Daoy (cell line): ENCODE measurements at places on chromosomes 12 and 14. TPM values are rescaled to one million over a fixed set of nuclear protein-coding genes. Genes with fewer than 3 reads are reported as not detected.

GRCh38 chr12:34298176-34298970, 276.1 kb downstream of the ALG10 start:
- no peak for DNase-seq

DNA sequence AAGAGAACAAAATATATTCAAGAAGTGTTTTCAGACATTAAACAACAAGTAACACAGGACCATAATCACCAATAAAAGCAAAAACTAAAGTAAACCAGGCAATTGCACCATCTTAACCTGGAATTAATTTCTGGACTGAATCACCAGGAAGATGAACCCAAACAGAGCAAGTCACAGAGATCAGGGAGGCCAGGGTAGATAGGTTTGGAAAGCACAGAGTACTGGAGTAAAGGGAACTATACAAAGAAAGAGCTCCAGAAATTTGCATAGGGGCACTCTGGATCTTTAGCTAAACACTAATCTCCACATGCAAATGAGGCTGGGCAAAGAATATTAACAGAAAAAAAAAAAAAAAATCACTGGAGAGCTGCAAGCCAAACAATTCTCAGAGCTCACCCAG, 84.7 kb downstream of the NUAK1 start:
- no peak for DNase-seq

DNA sequence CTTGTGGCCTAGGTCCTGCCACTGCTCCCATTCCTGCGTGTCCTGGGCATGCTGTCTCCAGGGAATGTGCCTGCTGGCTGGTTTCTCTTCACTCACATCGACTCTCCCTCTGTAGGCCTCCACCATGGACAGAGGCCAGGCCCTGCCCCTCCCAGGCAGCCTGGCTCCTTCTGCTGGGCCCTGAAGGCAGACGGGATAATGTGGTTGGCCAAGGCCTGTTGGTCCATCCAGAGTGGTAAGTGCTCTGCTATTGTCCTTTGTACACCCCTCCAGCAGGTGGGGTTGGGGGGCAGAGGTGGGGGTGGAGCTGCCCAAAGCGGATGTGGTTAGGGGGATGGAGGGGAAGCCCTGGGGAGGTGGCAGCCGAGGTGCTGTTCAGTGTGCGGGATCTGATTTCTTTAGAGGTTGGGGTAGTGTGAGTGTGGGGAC, 9.5 kb upstream of the NR4A1 start:
- peak; percentile 43 for DNase-seq

DNA sequence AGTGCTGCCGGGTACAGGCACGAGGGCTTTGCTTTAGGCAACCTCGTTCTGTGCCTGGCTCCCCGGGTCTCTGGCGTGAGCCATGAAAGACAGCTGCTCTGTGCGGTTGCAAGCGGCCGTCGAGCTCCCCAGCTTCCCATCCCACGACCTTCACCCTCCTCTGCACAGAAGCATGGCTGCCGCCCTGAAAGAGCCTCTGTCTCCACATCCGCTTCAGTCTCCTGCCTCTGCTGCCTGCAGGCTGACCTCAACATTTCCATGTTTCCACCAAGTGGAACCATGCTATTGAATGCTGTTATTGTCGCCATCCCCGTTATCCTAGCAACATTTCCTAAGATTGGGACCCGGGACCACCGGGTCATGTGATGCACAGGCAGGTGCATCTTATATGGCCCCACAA, 57.1 kb downstream of the KDM2B start:
- no peak for DNase-seq

- DNase-seq: no peak
These were observed 62.7 kb downstream of the PELI2 start for GRCh38 chr14:56180754-56181542.

HOXC12 gene
- 4.3 and 6.0 TPM in 2 replicates for total RNA-seq

DNA sequence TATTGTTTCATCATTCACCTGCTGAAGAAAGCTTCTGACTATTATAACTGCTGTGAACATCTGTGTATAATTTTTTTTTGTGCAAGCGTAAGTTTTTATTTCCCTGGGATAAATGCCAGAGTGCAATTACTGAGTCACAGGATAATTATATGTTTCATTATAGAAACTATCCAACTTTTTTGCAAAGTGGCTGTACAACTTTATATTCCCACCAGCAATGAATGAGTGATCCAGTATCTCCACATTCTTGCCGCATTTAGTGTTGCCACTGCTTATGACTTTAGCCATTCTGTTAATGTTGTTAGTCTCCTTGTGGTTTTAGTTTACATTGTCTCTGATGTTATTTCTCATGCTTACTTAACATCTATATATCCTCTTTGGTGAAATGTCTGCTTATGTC, 88.1 kb upstream of the CCDC175 start:
- DNase-seq: peak; percentile 55

MMP14 gene
- total RNA-seq: 158 and 176 TPM in 2 replicates

DNA sequence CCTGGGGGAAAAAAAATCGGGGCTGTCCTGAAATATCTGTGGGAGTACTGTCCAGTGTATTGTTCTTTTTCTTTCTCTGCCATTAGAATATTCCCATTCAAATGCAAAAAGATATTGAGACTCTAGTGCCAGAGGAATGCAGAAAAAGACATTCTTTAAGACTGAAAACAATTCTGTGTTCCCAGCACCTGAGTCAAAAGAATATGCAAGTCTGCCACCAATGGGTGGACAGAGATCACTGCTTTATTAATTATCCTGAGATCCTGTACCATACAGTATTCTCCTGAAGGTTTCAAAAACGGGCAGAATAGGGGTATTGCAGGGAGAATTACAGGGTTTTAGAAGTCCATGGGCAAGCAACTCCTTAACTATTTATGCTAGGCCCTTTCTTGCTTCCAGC, 361.8 kb downstream of the C12orf50 start:
- DNase-seq: no peak

ARHGEF25 gene
- total RNA-seq: 0.95 and 5.6 TPM in 2 replicates

- DNase-seq: peak; percentile 15
These were observed 1.1 kb downstream of the GXYLT1 start for GRCh38 chr12:42143452-42144157.

DNA sequence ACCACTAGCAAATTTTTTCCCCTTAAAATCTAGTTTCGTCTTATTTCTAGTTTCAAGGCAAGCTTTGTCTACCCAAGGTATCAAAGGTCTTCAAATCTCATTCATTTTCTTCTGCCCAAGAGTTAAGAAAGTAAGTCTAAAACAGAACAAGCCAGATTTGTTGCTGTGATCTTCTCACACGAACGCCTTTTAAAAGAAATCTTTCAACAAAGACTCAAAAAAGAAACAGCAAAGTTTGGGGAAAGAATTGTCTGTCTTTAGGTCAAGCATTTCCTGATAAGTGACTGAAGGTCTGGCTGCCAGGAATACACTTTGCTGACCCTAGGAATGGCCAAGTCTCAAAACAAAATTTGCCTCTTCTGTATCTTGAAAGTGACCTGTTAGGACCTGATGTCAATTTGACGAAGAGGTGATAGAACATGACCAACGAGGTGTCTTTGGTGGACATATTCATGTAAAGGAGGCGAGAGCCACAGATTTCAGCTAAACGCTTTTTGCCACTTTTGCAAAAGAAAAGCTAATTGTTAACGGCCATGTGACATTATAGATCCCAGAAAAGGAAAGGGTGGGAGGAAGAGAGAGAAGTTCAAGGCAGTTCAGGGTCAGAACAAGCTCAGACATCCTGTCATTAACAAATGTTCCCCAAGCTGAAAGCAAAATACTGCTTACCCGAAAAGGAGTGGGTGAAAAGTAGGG, 1.7 kb downstream of the CDK17 start:
- DNase-seq: no peak

DNA sequence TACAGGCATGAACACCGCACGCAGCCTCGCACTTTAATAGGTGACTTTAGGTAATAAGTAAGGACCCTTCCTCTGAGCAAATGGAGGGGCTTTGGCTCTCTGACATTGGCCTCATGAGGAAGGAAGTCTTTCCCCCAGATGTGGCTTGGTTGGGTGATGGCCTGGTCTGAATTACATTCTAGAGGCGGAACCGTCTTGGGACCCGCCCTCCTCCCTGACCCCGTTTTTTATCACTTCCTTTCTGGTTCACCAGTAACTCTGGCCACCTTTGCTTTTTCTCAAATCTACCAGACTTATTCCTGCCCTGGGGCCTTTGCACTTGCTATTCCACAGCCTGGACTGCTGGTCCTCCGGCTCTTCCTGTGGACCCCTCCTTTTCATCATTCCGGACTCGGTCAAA, 13.4 kb downstream of the ALDH2 start:
- DNase-seq: no peak

- no peak for DNase-seq
These were observed 69.5 kb upstream of the LMO3 start for GRCh38 chr12:16675438-16675837.

DNA sequence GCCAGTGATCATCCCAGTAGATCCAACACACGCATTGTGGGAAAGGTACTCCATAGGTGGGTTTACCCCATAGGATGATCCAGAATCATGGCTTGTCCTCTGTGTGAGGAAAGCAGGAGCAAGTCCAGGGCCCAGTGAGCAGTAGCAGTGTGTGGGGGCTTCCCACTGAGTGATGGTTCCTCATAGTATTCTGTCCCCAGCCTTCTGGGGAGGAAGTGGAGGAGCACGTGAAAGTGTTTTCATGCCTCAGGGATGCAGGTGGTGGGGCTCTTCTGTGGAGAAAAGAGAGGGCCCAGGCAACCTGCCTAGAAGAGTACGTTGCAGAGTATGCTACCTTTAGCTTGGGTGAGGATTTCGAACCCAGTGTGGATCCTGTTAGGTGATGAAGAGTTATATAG, 56.5 kb downstream of the SUSD6 start:
- no peak for DNase-seq

PIWIL1 gene
- total RNA-seq: 0.68 and 1.8 TPM in 2 replicates

DNA sequence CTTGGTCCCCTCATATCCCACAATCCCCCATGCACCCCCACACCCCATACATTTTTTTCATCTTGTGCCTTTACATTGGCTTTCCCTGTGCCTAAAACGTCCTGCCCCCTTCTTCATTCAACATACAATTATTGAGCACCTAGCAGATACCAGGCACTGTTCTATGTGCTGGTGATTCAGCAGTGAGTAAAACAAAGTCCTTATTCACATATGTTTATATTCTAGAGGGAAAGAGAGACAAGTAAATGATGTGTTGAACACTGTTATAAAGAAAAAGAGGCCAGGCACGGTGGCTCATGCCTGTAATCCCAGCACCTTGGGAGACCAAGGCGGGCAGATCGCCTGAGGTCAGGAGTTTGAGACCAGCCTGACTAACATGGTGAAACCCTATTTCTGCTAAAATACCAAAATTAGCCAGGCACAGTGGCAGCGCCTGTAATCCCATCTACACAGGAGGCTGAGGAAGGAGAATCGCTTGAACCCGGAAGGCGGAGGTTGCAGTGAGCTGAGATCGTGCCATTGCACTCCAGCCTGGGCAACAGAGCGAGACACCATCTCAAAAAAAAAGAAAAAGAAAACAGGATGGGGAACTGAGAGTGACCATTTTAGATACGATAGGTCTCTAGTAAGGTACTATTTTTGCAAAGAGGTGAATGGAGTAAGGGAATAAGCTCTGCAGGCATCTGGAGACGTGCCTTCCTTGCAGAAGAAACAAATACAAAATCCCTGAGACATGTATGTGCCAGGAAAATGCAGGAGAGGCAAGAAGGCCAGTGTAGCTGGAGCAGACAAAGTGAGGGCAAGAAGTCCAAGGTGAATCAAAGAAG, 12.2 kb downstream of the SLC7A7 start:
- DNase-seq: no peak

SDR9C7 gene
- total RNA-seq: not detected in 2 replicates

DNA sequence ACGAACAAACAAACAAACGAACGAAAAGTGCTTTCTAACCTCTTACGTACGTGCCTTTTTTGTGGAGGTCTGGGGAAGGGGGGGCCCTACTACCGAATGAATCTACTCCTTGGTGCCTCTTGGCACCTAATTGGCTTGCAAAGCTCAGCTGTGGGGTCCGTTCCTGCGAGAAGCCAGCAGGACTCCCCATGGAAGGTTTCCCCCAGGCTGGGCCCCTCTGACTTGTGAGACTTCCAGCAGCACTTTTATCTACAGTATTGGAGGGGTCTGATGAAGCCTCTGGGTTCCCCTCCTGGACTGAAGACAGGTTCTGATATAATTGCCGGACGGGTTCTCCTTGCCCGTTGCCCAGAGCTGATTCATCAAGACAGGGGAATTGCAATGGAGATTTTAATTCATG, 1.2 kb upstream of the TMEM106C start:
- DNase-seq: no peak

DNA sequence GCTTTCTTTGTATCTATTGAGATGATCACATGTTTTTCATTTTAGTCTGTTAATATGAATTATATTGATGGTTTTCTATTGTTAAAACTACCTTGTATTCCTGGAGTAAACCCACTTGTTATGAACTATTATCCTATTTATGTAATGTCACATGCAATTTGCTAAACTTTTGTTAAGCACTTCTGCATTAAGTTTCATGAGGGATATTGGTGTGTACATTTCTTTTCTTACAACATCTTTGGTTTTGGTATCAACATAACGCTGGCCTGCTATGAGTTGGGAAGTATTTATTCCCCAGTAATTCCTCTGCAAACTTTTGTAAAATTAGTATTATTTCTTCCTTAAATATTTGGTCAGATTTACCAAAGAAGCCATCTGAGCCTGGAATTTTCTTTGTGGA, 46.5 kb upstream of the AMIGO2 start:
- no peak for DNase-seq

ACVR1B gene
- total RNA-seq: 6.3 and 11.5 TPM in 2 replicates

DNA sequence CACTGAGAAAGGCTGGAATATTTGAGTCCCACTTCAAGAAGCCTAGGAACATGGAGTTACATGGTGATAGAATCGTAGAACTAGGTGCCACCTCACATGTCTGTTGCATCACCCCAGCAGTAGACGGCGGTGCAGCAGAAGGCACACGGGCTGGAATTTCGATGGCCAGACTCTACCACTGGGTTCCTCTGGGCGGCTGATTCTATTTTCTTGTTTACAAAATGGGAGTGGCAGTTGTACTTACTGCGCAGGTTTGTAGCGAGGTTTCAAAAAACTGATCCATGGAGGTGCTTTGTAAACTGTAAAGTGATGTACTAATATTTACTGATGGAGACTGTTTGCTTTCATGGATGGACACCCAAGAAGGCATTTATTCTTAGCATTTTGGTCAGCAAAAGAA, 45.7 kb downstream of the WDR20 start:
- DNase-seq: no peak

GLIPR1L1 gene
- not detected in 2 replicates for total RNA-seq

- DNase-seq: no peak
These were observed 203.8 kb downstream of the RASSF9 start for GRCh38 chr12:85632390-85632789.

- no peak for DNase-seq
These were observed 244.4 kb upstream of the GARIN2 start for GRCh38 chr14:66944872-66945271.

- no peak for DNase-seq
These were observed 221.2 kb downstream of the NELL2 start for GRCh38 chr12:44654646-44655639.

GRCh38 chr12:123991372-123991951, 18.4 kb downstream of the ZNF664 start:
- no peak for DNase-seq

DNA sequence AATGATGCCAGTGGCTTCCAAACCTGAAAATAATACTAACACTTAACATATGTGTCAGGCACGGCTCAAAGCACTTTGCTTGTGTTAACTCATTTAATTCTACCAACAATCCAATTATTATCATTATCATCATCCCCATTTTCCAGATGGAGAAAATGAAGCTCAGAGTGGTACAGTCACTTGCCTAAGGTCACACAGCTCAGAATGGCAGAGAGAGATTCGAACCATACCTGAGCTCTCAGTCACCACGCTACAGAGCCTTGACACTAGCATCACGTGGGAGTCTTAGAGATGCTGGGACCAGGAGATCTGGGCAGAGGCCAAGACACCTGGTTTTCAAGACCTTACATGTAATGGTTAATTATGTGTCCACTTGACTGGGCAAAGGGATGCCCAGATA, 34.2 kb downstream of the DHX37 start:
- no peak for DNase-seq
